ENCODE measurements at places on chromosomes 12 and 14.
A peak's percentile ranks its signal among the peaks of the same experiment; 100 is the strongest.

- peak; percentile 21 for DNase-seq
Measured at GRCh38 chr12:89192429-89192828, 159.9 kb downstream of the DUSP6 start.

- no peak for DNase-seq
Measured at GRCh38 chr12:87094356-87094755, 838.2 kb upstream of the MGAT4C start.

DNA sequence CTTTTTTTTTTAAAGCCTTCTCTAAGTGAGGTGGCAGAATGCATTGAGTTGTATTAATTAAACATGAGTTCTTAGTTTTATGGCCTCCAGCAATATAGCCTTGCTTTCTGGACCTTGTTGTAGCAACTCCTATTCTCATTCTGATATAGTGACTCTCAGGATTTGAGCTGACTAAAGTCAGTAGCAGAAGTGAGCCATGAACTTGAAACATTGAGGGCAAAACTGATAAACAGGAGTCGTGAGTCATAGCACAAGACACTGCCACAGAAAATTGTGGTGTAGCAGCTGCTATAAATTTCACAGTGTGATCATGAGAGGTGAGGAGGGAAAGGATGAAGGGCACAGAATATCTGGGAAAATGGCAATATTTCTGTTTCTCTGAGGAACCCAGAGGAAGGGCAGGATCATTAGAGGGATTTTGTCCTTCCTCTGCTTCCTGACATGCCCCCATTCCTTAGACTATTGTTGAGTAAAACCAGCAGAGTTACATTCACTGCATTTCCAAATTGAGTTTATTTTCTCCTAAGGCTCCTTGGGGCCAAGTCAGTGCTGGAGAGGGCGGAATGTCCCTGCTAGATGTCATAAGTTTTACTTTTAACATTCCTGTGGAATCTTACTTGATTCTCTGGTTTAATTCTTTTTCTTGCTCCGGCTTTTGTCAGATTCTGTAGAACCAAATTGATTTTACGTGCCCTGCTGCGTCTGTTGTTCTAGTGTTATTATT is 7.5 kb downstream of the KLRG1 start:
- peak; percentile 16 for DNase-seq

DNA sequence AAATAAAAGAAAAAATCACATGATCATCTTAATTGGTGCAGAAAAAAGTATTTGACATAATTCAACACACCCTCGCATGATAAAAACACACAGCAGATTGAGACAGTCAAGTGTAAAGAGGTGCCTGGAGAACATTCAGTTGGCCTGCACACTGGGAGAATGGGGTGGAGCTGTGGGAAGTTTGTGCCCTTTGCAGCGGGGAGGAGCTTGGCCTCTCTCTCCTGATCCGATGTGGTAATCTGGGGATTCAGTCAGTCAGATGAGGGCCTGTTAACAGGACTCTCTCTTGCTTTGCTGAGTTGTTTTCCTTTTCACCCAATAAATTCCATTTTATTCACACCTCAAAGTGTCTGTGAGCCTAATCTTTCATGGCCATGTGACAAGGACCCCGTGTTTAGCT is 5.9 kb downstream of the SERPINA6 start:
- DNase-seq, result no peak

DNA sequence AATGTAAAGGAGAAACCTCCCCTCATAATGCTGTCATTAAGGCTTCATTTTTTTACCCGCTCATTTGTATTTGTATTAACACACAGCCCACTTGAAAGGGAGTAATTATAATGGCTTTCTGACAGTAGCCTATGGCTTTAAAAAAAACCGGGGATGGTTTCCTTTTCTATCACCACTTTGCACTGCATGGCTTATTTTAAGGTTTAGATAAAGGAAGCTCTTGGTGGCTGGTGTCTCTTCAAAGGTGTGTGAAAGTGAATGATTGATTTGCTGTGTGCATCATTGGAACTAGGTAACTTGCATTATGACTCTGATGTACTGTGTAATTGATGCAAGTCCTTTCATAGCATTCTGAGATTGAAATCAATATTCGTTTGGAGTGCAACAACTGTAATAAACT is 80.7 kb downstream of the NPAS3 start:
- no peak for DNase-seq

GRCh38 chr14:50635141-50635540 is 33.0 kb downstream of the SAV1 start:
- no peak for DNase-seq

GRCh38 chr12:12505544-12506495 is 56.8 kb downstream of the DUSP16 start:
- peak; percentile 57 for DNase-seq

DNA sequence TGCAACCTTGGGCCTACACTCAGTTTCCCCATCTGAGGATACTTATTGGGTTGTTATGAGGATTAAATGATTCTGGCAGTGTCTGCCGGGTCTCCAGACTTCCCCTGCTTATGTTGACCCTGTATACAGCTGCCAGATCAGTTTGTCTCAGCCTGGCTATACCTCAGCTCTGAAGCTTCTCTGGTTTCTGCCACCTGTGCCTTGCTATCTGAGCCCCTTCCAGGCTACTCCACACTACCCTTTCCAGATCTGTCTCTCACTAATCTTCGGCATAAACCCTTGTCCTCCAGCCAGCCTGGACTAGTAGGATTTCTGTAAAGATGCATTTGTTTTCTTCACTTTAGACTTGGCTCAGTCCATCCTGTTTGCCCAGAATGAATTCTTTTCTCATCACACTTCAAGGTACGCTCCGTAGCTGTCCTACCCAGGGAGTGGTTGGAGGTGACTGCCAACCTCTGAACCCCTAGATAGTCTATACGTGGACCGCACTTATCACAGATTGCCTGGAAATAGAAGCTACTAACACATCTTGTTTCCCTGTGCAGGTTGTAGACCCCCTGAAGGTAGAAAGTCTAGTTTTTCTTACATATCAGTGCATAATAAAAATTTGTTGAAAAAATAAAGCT is 422.4 kb downstream of the RAD51B start:
- DNase-seq, result no peak

DNA sequence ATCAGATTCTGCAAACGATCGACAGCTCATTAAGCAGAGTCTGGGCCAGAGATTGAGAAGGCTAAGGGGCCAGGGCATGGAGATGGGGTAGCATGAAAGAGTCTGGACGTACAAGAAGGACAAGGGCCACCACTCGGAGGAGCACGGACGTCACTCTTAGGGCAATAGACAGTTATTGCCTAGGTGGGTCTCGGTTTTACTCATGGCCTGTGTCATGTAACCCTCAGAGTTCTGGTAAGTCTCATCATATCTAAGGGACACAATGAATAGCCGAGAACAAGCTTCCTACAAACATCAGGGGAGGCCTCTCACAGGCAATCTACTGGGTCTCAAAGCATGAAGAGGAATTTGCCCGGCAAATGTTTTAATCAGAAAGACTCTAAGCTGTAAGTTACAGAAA is 30.4 kb upstream of the ITPK1 start:
- no peak for DNase-seq

GRCh38 chr14:43591776-43592175 is 915.3 kb downstream of the FSCB start:
- no peak for DNase-seq

GRCh38 chr14:52020866-52021717 is 31.7 kb downstream of the RTRAF start:
- no peak for DNase-seq

GRCh38 chr12:538731-539539 is 79.2 kb downstream of the B4GALNT3 start:
- DNase-seq, result peak; percentile 36

DNA sequence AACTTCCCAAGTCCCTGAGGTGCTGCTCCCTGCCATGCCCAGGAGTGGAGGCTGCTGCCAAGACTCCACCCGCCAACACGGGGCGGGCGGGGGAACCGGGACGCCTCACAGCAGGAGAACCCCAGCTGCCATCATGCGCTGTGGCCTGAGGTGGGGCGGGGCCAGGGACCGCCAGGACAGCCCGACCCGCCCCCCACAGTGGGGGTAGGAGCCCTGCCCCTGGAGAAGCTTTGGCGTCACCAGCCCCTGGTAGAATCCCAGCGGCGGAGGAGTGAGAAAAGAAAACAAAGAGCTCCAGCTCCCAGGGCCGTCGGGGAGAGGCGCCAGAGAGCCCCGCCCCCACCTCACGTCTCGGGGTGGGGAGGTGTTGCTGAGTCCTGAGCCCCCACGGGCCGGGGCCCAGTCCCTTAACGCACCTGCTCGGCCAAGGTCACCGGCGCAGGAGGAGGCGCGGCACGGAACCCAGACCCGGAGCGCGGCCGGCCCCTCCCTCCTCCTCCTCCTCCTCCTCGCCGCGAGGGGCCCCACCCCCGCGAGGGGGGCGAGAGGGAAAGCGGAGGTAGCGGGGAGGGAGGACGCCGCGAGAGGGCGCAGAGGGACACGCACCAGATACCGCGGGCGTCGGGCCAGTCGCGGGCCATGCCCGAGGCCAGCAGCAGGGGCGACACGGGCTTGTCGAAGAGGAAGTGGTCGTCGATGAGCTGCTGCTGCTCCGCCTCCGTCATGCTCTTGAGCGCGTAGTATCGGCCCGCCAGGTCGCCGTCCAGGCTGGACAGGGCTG is 1.8 kb downstream of the CKB start:
- peak; percentile 89 for DNase-seq

GRCh38 chr12:27988594-27989233 is 16.2 kb upstream of the PTHLH start:
- no peak for DNase-seq

GRCh38 chr12:24937553-24938244 is 11.2 kb downstream of the BCAT1 start:
- no peak for DNase-seq

DNA sequence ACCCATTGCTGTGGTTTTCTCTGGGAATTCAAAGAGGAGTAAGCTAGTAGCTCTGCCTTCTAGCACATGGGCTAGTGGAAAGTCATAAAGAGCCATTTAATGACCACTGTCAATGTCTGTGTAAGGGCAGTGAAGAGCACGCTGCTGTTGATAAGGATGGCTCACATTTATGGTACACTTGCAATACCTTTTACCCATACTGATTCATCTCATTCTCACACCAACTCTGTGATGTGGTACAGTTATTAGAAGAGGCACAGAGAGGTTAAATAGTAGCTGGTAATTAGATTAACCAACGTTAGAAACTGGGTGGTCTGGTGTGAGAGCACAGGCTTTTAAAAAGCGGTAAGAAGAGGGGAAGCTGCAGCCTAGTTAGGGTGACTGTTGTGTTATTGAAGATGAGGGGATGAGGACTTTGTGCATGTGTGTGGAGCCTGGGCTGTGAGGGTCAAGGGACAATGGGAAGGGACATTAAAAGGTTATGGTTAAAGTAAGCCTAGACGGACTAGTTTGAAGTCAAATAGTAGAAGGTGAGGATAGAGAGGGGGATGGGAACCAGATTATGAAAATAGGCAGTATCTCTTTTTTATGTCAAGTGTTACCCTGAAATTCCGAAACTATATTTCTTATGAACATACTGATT is 25.2 kb downstream of the RASSF3 start:
- no peak for DNase-seq

GRCh38 chr12:106906715-106907114 is 49.0 kb upstream of the TMEM263 start:
- DNase-seq, result no peak

GRCh38 chr12:124655048-124655697 is 87.8 kb upstream of the NCOR2 start:
- DNase-seq, result peak; percentile 77

- DNase-seq, result no peak
Measured at GRCh38 chr12:95187865-95188415, 29.3 kb downstream of the FGD6 start.

- DNase-seq, result peak; percentile 54
Measured at GRCh38 chr12:2641207-2641606, 153.6 kb upstream of the FKBP4 start.

GRCh38 chr14:65772921-65773574 is 360.5 kb downstream of the FUT8 start:
- no peak for DNase-seq

DNA sequence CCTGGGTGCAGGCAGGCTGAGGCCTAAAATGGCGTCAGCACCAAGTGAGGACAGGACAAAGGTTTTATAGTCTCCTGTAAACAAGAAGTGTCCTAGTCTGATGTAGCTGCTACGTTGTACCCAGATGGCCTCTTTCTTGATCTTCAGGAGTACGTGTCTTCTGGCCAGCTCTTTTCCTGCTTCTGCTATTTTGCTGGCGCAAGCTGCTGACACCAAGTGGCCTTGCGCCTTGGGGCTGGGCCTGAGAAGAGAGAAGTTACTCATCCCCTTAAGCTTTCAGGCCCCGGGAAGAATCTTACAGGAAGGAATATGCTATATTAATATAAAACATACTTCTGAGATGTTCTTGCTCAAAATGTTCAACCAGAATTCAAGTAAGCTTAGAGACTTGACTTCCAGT is 605.2 kb downstream of the GALC start:
- no peak for DNase-seq

- peak; percentile 89 for DNase-seq
Measured at GRCh38 chr14:104681689-104682074, 7.7 kb upstream of the INF2 start.

GRCh38 chr12:108102363-108102762 is 26.7 kb upstream of the WSCD2 start:
- DNase-seq, result no peak

GRCh38 chr14:54610051-54610977 is 43.4 kb downstream of the SAMD4A start:
- peak; percentile 34 for DNase-seq

- peak; percentile 68 for DNase-seq
Measured at GRCh38 chr14:81464253-81465002, 64.3 kb upstream of the STON2 start.

DNA sequence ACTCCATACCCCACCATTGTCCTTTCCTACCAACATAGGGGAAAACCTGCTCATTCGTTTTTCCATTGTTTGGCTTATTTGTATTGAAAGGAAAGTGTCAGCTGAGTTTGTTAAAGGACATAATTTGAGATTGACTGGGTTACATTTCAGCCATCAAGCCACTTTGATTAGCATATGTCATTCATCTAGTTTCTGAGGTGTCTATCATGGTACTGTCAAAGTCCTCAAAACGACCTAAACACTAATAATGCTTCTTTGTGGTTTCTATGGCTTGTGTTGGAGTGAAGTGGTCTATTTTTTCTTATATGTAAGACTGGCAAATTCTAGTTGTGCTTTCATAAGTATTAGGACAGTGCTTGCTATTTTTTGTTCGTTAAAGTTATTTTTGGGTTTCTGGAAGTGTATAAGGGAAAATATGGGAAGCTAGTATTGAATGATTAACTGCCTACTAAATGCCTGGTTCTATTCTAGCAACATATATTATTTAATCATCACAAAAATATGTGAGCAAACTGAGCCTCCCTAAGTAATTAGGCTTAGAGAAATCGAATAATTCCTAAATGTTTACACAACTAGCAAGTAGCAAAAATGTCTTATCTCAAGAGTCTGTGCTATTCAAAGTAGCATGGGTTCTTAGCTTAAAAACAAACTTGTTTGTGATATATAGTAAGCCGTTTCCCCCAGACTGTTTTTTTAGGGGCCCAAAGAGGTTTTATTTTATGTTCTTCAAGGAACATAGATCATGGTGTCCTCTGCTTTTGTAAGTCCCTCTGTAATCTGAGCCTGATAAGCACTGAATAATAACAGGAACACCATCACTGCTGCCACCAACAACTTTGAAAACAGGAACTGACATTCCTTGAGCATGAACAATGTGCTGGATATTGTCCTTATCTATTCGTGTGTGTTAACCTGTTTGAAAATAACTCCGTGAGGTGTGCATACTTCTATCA is 67.1 kb downstream of the DERA start:
- peak; percentile 9 for DNase-seq

GRCh38 chr12:56476143-56476542 is 7.8 kb downstream of the SPRYD4 start:
- DNase-seq, result no peak

- no peak for DNase-seq
Measured at GRCh38 chr14:100436745-100437406, 113.7 kb downstream of the SLC25A47 start.
